ENCODE measurements at places on chromosomes 16 and 17.

DNA sequence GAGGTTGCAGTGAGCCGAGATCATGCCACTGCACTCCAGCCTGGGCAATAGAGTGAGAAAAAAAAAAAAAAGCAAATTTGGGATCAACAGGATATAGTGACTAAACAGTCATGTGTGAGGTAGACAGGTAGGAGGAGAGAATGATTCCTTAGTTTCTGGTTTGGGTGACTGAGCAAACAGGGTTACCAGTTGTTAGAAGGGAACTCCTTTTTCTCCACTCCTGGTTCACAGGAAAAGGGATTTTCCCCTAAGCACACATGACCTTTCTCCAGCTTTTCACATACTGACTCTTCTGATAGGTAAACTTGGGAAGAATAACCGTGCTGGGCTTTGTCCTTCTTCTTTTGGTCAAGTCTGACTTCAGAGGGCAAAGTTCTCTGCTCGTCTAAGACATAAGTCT is 17.3 kb upstream of the WSCD1 start:
- no peak for DNase-seq

DNA sequence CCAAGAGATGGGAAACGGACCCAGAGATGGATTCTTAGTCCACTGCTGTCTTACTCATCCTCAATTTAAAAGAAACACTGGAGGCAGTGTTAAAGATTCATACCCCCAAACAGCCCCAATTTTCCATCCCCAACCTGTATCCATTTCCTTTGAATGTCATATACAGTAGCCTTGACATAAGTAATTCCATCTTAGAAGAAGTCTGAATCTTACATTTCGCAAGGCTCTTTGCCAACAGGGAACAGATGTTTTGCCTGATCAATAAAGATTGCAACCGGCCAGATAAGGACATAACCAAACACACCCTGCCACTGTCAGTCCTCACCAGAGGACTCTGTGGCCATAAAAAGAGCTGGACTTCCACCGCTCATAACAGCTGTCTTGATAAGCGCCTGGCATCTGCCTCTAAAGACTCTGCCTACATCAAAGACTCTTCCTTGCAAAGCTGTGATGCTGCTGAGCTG is 59.0 kb upstream of the MED9 start:
- DNase-seq, result no peak

- no peak for DNase-seq
Measured at GRCh38 chr16:88469615-88470395, 16.7 kb downstream of the ZFPM1 start.

GRCh38 chr17:79793924-79794304 is 3.0 kb downstream of the CBX8 start:
- no peak for DNase-seq

GRCh38 chr17:36623281-36623680 is 21.9 kb downstream of the MRM1 start:
- no peak for DNase-seq

DNA sequence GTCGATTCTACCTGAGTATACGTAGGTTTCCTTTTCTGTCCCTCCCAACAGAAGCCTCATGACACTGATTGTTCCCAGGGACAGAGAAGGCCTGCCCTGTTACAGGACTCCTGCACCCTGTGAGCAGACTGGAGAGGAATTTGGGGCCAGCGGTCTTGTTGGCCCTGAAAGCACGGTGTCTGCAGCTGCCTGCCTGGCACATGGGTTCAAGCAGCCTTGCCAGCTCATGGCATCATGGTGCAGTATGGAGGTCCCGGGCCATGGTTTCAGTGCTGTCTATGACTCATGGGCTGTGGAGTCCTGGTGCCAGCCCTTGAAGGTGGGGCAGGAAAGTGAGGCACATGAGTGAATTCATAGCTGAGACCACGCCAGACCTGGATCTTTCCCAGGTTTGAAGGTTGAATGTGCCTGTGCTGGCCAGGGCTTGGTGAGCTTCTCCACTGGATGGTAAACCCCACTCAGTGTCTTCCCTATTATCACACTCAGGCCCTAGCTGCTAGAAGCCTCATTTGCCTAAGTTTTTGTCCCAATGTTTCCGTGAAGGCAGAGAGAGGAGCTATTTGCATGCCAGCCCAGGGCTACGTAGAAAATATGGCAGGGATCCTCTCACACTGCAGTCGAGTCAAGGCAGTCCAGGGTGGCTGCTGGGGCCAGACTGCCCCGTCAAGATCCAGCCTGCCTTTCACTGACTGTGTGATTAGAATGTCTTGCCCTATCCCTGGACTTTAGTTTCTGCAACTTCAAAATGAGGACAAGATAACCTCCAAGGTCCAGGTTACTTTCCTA is 277.2 kb upstream of the CCL2 start:
- DNase-seq, result no peak

DNA sequence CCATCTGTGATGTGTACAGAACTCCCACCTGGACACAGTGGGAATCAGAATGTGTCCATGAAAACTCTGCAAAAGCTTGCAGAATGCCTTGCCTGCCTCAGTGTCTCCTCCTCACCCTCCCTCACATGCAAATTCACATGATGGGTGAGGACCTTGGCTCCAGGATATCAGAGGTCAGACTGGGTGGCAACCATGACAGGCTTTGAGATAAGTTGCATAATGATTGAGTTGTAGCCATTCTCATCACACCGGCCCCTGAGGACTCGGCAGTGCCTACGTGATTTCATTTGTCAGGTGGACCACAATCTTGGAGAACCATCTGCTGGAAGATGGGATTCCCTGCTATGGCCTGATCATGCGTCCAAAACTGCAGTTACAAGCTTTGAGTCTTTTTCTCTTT is 3.9 kb upstream of the ADCY9 start:
- DNase-seq, result no peak

- no peak for DNase-seq
Measured at GRCh38 chr16:77416939-77417480, 17.8 kb downstream of the ADAMTS18 start.

DNA sequence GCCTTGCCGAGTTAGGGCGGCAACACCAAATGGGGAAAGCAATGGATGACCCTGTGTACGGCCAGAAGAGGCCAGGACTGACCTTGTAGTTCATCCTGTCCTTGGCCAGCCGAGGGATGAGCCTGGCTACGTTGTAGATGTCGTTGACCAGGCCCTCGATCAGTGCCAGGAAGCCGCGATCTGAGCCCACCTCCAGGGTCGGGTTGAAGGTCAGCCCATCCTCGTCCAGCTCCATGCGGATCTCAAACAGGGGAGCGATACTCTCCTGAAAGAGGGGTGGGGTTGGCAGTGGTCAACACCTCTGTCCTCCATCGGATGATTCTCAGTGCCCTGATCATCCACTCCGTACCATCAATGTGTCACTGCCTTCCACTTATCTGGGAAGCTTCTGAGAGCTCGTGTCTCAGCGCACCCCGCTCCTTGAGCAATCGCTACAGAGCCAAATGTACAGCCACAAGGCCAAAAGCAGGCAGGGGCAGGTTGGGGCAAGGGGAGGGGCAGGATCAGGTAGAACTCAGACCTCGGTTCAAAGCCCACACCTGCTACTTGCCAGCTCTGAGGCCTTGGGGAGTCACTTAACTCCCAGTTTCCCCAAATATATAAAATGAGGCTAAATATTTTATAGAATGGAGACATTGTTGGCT is 39.9 kb downstream of the DNAH17 start:
- no peak for DNase-seq

GRCh38 chr17:59757470-59757869 is 50.0 kb downstream of the VMP1 start:
- DNase-seq, result no peak

DNA sequence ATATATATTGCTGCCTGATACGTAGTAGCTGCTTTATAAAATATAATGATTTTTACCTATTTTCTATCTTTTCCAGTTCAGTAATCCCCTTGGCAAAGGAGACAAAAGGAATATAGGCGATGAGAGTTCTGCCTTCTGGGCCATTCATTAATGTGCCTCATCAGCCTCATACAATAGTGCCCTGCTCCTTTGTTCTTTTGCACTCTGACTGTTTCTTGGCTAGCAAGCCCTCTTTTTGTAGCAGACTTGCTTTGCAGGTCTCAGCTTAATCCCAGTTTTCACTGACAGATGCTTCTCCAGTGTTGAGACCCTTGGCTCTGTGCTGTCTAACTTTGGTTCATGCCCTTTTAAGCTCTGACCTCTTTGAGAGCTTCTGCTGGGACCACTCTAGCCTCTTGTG is 10.4 kb downstream of the HSD17B2 start:
- no peak for DNase-seq

- DNase-seq, result no peak
Measured at GRCh38 chr17:81049973-81050551, 15.1 kb downstream of the BAIAP2 start.

- DNase-seq, result no peak
Measured at GRCh38 chr16:48434653-48435317, 49.6 kb upstream of the SIAH1 start.

DNA sequence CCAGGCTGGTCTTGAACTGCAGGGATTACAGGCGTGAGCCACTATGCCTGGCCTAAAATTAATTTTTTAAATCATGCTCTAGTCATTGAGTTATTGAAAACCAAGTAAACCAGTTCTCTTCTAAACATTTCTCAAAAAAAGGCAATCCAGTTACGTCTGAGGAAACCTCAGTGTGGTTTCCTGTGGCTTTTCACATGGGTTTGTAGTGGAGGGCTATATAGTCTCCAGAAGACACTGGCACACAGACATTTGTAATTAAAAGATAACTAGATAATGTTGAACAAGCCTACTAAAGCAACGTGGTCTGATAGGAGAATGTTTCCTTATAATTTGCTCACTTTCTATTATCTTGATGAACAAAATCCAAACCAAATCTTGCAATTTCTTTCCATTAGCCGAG is 5.2 kb upstream of the TOB1 start:
- DNase-seq, result no peak

GRCh38 chr17:76888661-76889060 is 20.5 kb downstream of the MGAT5B start:
- DNase-seq, result no peak

GRCh38 chr17:50170662-50171370 is 5.0 kb downstream of the SGCA start:
- no peak for DNase-seq

DNA sequence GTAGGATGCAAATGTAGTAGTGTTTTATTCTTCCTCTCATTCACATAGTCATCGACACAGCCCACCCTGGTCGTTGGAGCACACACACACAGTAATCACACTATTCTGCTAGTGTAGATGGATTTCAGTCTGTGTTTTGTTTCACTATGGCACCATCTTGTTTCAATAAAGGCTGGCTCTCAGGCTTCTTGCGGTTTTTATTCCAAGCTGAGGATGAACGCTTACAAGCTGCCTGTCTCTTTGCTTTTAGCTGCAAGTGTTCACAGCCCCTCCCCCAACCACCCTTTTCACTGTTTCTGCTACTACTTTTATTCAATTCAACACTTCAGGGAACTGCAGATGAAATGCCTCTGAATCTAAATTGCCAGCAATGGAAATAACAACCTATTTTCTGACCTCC is 140.9 kb upstream of the PMFBP1 start:
- DNase-seq, result no peak
